Activated T-helper 9 cell treated with anti-CD3 and anti-CD28 coated beads, Interleukin-2, amount 50 U/mL, for 16 hours (primary cell): ENCODE measurements at places on chromosomes 1 and 21.

DNA sequence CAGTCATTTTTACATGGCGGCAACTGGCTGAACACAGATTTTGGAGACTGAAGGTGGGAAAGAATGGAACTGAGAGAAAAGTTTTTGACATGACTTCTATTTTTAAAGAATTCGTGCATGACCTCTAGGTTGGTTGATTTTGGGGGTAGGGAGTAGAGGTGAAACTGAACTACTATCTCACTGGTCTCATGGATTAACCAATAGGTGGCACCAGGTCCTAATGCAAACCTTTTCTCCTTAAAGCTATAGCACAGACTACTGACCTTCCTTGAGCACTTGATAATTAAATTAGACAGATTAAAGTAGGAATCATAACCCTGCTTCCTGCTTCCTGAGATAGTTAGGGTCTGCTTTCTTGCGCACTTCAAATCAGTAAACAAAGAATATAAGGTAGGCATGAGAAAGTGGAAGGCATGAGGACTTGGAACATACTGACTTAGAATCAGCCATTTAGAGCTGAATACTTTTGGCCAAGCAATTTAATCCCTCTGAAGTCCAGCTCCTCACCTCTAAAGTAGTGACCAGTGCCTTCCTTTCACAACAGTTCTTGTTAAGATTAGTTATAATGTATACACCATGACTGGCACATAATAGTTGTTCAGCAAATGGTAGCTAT is 206.0 kb downstream of the CENPF start:
- DNase-seq = no peak

DNA sequence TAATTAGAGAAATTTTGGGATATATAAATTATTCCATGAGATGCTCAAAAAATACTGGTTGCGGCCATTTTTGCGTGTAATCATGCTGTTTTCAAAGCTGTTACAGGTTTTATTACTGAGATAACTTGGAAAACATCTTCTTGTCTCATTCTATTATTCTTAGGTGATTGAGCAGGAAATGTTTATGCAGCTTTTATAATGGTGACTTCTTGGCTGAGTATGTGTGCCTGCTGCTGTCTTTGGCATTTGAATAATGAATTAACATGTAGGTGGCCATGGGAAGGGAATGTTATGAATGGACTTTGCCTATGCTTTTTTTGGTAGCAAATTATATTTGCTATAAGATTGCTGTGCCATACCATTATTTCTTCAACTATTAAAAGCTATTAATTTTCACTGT is 52.5 kb downstream of the RASAL2 start:
- DNase-seq = no peak

DNA sequence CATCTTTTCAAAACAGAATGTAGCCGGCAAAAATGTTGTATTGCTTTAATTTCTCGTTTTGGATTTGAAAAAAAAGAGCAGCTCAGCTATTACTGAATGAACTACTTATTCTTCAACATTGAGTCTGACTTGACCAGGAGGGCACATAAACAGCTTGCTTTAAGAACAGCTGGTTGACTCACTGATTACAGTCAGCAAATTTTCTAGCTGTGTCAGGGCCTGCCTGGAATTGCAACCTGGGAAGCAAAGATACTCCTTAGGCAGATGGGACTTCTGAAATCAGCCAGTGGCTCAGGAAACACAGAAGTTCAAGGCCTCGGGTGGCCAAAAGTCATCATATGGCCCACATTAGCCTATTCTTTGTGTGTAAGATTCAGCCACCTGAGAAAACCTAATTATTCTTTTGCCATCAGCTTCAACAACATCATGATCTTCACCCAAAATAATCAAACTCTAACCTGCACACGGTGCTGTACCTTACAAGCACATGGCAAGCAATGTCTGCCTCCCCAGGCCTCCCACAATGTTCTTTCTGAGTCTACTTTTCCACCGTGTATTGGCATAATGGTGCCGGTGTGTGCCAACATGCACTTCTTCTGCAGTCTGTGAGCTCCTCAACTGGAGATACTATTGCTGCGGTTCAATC is 307.2 kb downstream of the HHIPL2 start:
- no peak for DNase-seq

- no peak for DNase-seq
These were observed 75.5 kb downstream of the SERINC2 start for GRCh38 chr1:31488528-31488927.

DNA sequence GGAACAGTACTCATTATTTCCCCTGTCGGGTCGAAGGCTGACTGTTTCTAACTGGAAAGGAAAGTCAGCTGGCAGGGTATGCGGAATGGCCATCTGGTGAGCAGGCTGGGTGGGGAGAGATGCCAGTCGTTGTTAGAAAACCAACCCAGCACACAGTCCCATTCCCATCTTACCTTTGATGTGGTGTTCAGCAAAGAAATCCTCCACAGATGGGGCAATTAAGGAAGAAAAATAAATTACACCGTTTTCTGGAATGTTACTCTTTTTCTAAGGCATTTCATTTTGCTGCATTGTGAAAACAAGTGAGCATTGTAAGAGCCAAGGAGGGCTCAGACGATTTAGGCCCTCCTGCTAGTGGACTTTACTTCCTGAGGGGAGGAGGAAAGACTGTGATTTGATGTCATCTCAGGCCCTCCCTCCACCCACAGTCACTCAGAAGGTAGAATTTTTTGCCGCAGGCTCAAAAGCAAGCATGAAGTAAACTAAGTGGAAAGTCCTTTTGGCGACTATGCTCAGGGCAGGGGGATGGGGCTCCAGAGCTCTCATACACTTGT is at the start of gene SLC16A4:
Gene SLC16A4, minus strand, starts transcription at position 335 of the 554 bp plus-strand sequence. CDS start 1,703 bp downstream, outside the sequence.
- no peak for DNase-seq

DNA sequence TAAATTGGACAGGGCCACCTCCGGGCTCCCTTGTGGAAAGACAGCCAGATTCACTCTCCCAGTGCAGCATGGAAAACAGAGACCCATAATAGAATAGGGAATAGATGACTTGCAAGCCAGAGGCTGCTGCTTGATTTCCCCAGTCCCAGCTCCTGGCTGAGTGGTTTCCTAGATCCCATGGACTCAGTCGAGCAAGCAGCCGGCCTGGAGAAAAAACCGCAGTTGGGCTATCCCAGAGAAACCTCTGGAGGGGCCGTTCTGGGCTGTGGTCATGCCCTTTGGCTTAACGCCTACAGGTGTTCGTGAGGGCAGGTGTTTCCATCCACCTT is 61.7 kb downstream of the ELK4 start:
- DNase-seq = no peak

DNA sequence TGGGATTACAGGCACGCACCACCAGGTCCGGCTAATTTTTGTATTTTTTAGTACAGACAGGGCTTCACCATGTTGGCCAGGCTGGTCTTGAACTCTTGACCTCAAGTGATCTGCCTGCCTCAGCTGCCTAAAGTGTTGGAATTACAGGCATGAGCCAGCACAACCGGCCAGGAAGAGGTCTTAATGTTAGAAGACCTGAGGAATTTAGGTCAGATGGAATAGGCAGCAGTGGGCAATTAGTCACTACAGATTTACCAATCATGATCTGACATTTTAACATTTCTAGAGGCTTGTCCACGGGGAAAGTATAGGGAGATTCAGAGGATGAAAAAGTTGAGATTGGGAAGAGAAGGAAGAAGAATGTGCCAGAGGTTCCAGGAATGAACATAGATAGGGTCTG is 8.9 kb upstream of the APP start:
- DNase-seq = no peak

DNA sequence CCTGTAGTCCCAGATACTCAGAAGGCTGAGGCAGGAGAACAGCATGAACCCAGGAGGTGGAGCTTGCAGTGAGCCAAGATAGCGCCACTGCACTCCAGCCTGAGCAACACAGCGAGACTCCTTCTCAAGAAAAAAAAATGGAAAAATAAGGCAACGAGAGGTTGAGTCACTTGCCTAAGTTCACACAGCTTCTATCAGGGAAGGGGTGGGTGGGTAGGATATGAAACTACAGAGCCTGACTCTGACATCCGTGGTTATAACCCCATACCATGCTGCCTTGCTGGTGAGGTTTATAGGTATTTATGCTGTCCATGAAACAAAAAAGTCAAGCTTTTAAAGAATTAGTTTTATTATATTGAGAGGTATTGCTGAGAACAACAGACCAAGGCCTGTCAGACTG is 61.5 kb upstream of the RAB4A start:
- DNase-seq = no peak

GRCh38 chr21:36141513-36141925 is 6.6 kb downstream of the CBR3 start:
- DNase-seq = peak; percentile 74
